ENCODE measurements at places on chromosomes 16 and 17.
A peak's percentile ranks its signal among the peaks of the same experiment; 100 is the strongest.

GRCh38 chr16:89761304-89761922 is 40.1 kb downstream of the ZNF276 start:
- DNase-seq: no peak

GRCh38 chr17:17344507-17345293 is 41.5 kb downstream of the NT5M start:
- no peak for DNase-seq

DNA sequence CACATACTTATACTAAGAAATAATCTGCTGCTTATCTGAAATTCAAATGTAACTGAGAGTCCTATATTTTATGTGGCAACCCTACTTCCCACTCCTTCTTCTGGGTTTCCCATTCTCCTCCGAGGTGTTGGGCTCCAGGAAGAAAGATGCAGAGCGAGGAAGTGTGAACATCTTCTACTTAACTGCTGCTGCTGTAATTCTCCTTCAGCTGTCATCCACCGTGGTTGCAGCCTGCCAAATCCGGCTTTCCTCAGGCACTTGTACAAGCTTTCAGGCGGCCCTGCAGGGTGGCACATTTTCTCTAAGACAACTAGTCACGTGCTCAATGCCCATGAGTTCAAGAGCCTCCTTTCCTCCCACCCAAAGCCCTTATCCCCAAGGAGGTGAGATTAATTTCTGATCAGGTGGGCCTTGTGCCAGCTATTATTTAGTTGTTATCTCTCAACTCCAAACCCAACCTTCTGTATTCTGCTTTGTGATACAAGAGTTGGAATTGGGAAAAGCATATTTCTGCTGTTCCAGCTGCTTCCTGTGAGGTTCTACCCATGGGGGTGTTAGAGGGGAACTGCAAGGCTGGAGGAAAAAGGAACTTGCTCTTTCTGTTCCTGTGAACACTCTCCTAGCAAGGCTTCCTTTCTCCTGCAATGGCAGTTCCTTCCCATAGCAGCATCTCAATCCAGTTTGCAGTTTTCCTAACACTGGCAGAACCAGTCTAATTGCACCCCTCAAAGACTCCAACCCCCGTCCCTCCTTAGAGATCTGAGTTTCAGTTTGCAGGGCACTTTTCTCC is 67.6 kb upstream of the RBBP6 start:
- DNase-seq: no peak

DNA sequence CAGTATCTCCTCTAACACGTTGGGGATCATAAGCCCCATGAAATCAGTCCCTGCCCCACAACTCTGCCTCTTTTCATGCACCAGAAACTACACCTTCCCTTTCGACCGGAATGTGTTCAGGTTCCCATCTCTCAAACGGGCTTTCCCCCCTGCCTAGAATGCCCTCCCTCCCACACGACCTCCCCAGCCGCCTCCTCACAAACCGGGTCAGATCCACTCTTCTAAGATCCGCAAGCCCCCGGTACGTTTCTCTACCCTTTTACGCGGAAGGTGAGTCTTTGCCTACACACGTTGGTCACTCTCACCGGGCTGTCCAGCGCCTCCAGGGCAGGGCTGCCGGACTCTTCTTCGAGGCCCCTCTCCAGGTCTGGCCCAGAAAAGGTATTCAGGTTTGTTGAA is 708 bp downstream of the DHX33 start:
- DNase-seq: no peak

- DNase-seq: no peak
Observed at GRCh38 chr16:50245417-50246298, 20.7 kb upstream of the ADCY7 start.

DNA sequence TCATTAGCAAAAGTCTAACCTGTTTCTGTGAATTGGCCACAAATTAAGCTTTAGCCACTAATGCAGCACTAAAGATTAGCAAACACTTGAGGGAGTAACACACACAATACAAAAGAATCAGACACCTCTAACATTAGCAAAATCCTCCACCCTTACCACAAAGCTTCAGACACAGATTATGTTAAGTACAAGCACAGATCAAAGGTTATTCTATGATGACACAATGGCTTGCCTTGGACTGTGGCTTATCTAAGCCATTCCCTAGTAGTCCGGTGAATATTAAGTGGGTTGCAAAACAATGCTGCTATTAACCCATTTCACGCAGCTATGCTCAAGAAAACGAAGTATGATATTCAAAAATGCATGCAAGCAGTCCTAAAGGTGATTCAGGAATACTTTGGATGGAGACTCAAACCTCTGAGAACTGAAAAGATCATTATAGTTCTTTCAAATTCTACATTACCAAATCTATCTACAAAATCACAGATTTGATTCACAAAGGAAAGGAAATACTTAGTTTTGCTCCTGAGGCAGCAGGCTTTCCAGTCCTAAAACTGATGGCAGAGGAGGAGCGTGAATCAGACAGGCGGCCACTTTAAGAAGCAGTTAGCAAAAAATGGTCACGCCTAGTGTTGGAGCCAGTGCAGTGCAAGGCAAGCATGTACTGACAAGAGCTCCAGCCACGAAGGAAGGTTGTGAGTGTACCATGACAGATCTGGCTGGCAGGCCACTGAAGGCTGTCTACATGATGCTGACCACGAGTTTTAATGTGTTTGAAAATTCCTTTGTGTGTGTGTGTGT is 67.2 kb downstream of the PARN start:
- no peak for DNase-seq

DNA sequence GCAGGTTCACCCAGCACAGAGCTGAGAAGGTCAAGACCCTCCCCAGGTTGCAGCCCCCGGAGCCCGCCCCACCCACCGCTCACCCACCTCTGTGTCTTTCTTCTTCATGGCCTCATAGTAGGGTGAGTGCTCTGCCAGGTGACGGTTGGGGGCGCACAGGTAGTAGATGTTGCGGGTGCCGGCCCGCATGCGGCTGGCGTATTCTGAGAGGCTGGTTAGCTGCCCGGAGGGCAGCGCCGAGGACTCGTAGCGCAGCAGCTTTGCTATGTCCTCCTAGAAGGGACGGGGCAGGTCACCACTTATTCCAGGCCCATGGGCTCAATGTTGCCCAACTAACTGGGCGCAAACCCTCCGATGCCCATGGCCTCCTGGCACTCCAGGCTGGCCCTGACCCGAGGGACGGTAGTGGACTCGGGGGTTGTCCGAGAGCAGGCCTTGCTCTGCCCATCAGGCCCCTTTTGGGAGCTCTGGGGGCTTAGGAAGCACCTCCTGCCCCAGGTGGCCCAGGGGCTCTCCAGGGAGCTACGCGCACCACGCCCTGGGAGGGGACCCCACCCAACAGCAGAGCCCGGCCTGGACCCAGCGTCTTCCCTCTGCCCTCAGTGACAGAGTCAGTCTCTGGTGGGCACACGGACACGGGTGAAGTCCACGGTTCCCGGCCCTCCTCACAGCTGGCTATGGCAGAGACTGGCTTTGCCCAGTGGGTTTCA is 9.9 kb downstream of the DNASE1 start:
- no peak for DNase-seq

DNA sequence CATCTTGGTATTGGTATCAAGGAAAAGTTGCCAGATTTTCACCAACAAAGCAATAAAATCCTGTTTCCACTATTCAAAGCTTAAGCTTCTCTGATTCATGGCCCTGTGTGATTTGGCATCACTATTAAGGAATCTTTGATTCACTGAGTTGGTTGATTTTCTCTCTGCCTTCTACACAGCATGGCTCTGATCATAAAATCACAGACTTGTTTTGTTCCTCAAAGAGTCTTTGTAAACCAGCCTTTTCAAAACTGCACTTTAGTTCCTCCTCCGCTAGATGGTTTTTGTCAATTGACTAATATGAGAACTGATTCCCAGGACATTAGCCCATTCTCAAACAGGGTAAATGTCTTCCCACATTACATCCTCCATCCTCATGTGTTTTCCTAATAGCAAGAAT is 197.6 kb downstream of the DNAH9 start:
- no peak for DNase-seq

GRCh38 chr17:5715478-5715877 is 131.2 kb upstream of the NLRP1 start:
- no peak for DNase-seq

DNA sequence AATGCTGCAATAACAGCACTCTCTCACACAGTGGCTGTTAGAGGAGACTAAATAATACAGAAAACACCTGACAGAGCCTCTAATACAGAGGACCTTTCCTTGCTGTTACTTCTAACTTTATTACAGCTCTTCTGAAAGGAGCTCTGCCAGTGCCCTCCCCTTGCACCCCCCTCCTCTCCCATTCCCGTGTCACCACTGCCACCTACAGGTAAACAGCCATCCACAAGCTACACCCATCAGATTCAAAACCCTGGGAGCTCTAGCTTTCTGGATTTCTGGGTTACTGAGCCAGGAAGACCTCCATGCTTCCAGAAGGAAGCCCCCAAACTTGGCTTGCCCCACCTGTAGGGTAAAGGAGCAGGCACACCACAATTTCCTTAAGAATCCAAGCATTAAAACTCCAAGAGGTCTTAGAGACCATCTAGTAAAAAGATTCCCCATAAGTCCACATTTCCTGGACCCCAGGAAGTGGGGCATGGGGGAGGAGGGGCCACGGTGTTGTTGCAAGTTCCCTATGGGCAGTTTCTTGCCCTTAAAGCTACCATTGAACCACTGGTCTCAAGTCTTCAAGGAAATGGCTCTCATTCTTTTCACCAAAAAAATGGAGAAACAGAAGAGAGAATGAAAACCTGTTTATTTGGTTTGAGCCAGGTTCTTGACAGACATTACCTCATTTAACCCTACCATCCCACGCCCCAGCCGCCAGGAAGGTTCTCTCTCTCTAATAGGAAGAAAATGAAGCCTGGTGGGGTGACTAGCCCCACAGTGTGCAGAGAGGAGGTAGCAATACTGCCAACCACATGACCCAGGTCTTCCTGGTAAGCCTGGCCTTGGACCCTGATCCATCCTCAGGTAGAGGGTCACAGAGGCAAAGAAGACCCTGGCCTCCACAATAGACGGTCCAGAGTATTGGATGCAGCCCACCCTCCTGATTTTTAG is 52.8 kb downstream of the TOM1L2 start:
- peak; percentile 57 for DNase-seq

- DNase-seq: peak; percentile 5
Observed at GRCh38 chr16:68499006-68499405, 40.1 kb upstream of the ZFP90 start.

- DNase-seq: no peak
Observed at GRCh38 chr16:4698321-4699045, 5.1 kb downstream of the NUDT16L1 start.

DNA sequence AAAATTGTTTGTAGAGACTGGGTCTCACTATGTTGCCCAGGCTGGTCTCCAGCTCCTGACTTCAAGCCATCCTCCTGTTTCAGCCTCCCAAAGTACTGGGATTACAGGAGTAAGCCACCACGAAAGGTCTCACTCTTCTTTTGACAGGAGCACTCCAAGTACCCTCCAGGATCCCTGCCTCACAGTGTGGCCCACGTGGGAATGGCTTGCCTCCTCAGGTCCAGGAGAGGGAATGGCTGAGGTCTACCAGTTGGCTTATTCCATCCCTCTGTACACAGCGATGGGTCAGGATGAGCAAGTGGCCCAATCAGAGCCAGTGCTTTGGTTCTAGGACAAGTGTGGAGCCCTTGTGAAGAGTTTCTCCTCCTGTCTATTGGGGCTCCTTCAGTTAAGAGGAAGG is 73.7 kb upstream of the ZNF423 start:
- no peak for DNase-seq

DNA sequence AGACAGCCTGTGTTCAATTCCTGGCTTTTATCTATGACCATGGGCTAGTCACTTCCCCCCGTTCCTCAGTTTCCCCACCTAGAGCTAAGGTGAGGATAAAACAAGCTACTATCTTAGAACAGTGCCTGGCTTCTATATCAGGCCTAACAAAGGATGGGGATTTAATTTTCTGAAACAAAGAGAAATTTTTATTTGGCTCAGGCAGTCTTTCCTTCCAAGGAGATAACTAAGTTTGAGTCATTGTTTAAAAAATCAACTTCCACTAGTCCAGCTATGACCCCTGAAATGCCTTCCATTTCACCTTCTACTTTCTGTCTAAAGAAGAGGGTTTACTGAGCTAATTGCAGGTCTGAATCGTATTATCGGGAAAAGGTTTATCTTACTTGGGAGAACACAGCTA is 99.0 kb downstream of the CMIP start:
- no peak for DNase-seq

GRCh38 chr17:3688852-3689261 is 7.1 kb downstream of the P2RX5 start:
- no peak for DNase-seq

DNA sequence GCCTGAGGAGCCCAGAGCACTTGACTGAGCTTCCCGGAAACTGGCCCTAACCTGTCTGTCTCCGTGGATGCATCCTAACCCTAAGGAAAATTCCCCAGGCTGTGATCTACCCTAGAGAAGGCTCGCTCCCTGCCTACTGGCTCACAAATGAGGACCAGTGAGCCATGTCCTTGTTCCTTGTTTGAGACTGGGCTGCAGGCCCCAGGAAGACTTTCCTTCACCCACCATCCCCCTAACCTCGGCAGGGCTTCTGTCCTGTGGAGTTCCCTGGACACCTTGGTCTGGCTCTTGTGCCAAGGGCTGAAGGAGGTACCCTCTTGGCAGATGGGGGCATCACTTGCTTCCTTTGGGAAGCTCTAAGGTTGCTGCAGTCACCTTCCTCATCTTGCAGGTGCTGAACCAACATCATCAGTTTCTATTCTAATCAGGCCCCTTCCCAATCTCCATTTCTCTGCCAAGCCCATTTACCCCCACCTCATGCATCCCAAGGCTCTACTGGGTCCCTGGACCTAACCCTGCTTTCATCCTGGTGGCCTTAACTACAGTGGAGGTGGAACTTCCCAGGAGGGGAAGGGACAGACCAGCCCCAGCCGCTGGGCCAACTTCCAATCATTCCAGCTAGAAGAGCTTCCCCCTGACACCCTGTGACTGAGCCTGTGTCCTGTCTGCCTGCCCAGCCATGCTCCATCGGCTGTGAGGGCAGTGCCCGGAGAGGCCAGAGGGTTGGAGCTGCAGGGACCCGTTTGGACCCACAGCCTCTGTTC is 12.4 kb downstream of the RNF40 start:
- DNase-seq: no peak

- no peak for DNase-seq
Observed at GRCh38 chr17:81844887-81845286, 10.0 kb upstream of the PPP1R27 start.

DNA sequence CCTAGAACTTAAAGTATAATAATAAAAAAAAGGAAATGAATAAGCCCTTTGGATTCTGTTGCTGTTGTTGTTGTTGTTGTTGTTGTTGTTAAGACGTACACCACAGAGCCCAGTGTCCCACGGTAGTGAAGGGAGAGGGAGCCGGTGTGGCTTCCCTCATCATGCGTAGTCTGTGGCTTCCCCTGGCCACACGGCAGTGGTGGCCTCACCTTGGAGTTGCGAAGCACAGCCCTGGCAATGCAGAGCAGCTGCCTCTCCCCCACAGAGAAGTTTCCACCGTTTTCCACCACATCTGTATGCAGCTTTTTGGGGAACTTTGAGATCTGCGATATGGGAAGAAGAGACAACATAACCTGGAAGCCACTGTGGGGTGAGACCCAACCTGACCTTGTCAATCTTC is 14.1 kb upstream of the ABCC12 start:
- DNase-seq: no peak

DNA sequence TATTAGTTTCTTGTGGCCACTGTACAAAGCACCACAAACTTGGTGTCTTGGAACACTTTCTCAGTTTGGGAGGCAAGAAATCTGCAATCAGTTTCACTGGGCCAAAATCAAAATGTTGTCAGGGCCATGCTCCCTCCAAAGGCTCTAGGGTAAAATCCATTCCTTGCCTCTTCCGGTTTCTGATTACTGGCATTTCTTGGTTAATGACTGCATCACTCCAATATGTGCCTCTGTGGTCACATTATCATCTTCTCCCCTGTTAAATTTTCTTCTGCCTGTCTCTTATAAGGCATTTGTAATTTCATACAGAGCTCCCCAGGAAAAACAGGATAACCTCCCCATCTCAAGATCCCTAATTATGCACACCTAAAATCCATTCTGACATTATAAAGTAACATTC is 34.8 kb downstream of the ZNF287 start:
- DNase-seq: no peak
